8988T (cell line): ENCODE measurements at places on chromosomes 6 and 20.

DNA sequence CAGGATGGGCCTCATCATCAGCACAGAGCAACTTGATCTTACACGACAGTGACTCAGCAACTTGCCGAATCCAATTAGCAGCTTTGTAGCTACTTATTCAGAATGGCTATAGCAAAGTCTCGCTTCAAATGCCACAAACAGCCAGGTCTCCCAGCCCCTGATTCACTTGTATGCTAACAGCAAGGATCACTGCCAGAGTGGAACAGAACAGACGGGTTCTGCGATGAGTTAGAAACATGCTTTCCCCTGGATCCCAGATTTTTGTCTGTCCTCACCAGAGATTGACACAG, 254.4 kb downstream of the NRN1 start:
- DNase-seq = no peak

GRCh38 chr6:116518621-116519368, 7.4 kb downstream of the CALHM5 start:
- DNase-seq = no peak

DNA sequence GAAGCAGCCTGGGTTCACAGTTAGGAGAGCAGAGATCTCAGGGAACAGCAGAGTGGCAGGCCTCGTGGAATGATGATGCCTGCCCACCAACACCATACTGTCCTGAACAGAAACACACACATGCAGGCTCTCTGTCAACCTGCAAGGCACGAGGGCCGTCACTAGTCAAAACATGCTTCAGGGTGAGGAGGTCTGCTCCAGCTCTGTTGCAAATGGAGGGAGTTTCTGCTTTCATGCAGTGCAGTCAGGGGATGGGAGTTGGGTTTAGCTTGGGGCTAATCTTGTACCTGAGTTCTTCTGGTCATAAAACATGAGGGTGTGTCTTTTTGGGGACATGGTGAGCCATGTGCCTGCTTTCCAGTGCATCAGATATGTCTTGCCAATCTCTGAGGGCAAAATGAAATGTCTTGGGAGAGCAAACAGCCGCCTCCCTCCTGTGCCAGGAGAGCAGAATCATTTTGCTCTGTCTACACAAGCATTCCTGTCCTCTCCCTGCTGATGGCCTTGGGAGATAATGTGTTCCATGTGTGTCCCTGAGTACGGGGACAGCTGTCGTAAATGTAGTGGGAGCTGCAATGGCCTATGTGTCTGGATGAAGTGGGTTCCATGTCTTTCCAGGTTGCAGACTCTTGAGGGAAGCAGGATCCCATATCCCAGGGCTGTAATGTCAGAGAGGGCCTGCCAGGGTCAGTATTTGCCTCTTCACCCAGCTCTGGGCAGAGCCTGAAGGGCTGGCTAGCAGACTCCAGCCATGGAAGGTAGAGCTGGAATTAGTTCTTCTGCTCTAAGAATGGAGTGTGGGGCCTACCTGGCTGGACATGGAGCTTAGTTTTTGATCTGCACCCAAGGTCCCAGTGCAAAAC, 40.6 kb downstream of the MAFB start:
- no peak for DNase-seq

DNA sequence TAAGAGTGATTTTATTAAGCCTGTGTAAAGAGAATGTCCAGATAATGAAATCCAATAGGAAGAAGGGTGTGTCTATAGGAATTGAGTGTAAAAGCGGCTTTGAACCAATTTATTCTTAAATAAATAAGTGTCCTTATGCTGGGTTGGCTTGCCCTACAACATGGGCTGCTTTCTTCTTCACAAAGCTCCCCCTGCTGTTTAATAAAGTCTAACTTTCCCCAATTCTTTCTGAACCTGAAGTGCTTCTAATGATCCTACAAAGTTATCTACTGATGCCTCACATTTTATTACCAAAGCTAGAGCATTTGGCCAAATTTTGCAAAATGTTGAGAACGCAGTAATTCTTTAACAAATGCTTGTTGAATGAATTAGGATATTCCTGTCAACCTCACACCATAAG, 36.3 kb upstream of the SIRT5 start:
- DNase-seq = peak; percentile 43

GRCh38 chr20:35604449-35604747, 11.2 kb upstream of the SPAG4 start:
- DNase-seq = peak; percentile 76

DNA sequence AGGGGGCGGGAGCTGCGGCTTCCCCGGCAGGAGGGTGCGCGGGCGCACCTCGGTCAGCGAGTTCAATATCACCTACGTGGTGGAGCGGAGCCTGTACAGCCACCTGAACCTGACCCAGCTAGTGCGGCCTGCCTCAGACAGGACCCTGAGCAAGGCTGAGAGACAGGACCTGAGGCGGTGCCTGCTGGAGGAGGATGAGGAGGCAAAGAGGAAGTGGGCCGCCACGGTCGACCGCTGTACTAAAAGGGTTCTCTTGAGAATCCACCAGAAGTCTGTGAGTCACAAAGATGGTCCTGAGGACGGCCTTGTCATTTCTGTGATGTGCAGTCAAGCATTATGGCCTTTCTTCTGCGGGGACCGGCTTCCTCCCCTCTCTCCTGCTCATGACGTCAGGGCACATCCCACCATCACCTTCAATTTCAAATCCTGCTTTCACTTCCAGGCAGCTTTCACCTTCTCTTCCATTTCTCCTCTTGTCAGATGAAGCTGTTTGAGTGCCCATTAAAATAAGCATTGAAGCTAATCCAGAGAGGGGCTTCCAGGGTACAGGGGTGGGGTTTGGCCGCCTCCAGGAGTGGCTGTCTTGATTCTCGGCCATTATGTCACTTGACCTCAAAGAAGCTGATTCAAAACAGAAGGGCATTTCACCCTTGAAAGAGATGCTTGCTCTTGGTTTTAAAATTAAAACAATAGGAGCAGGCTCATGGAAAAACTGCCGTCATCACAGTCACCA, 177.6 kb downstream of the SASH1 start:
- DNase-seq = no peak

DNA sequence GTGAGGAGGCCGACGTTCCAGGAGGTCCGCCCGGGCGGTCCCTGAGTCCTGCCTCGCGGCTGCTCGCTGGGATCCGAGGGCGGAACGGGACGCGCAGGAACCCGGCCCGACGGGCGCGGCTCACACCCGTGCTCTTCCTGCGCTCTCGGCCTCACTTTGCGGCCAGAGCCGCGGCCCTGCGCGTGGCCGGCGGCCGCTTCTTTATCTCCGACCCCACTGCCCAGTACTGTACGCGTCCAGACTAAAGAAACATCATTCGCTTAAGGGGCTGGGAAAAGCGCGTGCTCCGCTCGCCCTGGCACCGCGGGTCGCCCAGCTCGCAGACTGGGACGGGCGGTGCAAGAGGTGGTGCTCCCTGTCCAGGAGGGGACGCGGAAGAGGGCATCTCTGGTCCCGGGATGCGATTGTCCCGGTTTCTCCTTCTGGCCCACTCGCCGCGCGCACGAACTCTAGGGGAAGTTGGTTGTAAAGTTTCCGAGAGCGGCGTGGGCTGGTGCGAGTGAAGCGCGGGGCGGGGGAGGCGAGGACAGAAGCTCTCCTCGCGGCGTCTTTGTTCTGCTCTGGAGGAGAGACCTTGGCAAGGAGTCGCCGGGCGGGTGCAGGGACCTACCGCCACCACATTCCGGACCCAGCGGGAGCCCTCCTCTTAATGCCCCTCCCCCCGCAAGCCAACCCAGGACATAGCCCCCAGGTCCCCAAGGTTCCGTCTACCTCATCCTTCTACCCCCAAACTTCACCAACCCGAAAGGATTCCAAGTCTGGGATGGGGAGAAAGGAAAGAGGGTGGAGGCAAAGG, 71.0 kb downstream of the SOX4 start:
- DNase-seq = no peak

DNA sequence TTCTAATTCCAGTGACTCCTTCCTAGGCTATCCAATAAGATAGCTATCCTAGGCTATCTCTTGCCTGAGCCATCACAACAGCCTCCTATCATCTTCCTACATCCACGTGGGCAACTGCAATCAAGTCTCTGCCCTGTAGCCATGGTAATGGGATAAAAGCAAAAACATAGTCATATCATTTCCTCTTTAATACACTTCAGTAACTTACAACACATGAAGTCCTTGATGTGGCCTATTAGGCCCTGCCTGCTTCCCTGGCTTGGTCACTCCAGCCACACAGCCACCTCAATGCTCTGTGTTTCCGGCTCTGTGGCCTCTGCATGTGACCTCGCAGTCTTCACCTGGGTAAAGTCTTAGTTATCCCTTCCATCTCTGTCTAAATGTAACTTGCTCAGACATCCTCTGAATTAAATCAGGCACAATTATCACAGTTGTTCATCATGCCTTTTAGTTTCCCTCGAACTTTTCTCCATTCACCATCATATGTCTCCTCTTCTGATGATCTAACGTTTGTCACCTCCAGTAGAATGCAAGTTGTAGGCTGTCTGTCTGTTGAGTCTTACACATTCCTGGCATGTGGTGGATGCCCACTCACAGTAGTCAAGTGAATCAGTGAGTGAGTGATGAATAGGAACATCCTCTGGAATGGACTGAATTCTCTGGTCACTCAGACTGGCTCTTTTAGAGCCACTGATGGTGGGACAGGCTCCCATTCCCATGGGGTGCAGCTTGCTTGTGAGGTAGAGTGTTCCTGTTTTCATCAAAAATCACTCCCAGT, 229.4 kb downstream of the TBC1D7 start:
- no peak for DNase-seq

- DNase-seq = no peak
Observed at GRCh38 chr20:29740601-29740950, 1516.9 kb upstream of the DEFB115 start.

- DNase-seq = no peak
Observed at GRCh38 chr6:27293436-27294098, 18.5 kb downstream of the POM121L2 start.

DNA sequence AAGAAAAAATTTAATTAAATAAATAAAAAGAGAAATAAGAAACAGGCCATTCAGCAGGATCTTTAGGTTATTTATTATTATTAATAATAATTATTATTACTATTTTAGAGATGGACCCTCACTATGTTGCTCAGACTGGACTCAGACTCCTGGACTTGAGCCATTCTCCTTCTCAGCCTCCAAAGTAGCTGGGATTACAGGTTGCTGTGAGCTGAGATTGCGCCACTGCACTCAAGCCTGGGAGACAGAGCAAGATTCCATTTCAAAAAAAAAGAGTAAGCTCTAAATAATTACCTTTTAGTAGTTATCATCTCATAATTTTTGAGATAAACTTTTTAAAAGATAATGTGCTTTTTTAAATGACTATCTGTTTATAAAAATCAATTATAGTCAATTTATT, 1102.8 kb upstream of the GJE1 start:
- no peak for DNase-seq

DNA sequence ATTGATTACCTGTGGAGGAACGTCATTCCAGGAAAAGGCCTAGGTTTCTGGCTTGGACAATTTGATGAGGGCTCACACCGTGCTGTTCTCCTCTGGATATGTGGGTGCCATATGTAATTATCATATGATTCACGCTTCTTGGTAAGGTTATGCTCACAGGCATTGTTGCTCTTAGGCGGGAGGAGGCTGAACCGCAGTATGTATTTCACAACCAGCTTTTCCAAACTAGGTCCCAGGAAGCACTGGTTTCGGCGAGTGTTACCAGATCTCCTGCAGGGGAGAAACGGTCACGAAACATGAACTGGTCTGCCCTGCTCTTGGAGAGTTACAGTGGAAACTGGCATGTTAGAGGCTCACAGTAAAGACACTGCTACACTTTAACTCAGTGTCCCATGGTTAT, 793 bp upstream of the FAM50B start:
- no peak for DNase-seq

GRCh38 chr20:20267685-20268370, 100.1 kb upstream of the INSM1 start:
- DNase-seq = no peak

DNA sequence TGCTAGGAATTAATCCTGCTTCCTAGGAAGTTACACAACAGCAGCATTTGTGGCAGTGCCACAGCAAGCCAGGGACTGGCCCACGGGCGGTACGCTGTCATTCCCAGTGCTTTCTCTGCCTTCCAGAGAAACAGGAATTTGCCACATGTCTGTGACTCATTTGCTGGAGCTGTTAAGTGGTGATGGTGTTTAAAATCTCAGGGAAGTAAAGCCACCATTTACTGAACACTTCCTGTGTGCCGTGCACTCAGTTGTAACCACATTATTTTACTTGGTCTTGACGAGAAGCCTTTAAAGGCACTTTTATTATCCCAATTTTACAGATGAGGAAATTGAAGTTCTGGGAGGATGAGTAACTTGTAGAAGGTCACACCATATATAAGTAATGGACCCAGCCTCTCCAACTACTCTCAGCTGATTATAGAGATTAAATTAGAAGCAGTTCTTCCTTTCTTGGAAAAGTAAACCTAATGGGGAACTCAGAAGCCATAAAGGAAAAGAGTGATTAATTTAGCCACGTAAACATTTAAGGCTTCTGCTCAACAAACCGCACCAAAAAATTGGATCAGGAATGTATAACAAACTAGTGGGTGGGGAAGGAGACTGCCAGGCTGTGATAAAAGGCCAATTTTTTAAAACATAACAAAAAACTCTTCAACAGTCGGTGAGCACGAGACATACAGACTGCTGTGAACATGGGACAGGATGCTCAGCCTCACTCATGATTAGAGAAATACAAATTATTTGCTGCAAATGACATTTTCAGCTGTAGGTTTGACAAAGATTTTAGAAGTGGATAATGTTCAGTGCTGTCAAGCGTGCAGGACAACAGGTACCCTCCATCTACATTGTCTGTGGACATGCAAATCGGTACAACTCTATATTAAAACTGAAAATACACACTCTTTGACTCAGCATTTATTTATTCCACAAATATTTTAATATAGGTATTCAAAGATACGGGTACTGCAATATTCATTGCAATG, 311.2 kb downstream of the NRN1 start:
- no peak for DNase-seq

DNA sequence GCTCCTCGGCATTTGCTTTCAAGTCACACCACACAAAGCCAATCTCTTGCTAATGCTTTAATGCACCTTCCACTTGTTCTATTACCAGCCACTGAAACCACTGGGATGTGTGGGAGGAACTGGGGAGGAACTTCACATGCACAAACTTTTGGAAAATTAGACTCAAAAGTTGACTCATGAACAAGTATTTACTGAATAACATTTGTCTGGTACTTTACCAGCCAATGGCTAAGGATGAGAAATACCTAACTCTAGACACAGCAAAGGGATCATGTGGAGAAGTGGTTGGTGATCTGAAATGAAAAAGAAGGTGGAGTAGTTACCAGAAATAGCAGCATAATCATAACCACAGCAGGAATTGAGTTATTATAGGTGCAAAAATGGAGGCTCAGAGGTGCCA, 554.0 kb upstream of the NOX3 start:
- no peak for DNase-seq

GRCh38 chr6:107408714-107409113, 50.6 kb downstream of the PDSS2 start:
- no peak for DNase-seq

DNA sequence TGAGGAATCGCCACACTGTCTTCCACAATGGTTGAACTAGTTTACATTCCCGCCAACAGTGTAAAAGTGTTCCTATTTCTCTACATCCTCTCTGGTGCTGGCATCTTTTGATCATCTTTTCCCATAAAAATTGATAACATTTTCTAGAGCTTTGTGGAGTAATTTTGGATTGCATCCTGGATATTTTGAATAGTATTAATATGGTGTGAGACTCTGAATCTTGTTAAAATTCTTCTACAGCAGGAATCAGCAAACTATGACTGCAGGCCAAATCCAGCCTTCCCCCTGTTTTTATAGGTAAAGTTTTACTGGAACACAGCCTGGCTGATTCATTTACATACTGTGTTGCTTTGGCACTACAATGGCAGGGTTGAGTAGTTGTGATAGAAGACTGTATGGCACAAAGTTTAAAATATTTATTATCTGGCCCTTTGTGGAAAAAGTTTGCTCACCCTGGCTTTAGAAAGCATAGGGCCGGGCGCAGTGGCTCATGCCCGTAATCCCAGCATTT, 15.0 kb upstream of the RNF8 start:
- DNase-seq = no peak
